ENCODE measurements at places on chromosomes 16 and 17.
A peak's percentile ranks its signal among the peaks of the same experiment; 100 is the strongest.

- no peak for DNase-seq
Measured at GRCh38 chr16:72989579-72990551, 58.1 kb downstream of the ZFHX3 start.

- DNase-seq, result no peak
Measured at GRCh38 chr17:44565866-44566443, 8.7 kb downstream of the FZD2 start.

DNA sequence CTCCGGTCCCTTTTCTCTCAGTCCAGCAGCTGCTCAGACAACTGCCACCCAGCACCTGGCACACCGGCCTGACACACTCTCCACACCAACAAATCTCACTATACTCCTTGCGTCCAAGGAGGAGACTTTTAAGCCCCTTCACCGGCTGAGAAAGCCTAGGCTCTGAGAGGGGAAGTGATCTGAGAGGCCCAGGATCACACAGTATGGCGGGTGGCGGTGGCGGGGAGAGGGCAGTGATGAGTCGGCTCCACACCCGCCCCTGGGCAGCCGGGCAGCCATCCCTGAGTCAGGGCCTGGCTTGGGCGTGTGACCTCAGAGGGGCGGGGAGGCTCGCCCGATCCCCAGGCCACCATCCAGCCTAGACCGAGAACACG, 569 bp downstream of the FLII start:
- peak; percentile 77 for DNase-seq

GRCh38 chr16:76654088-76654820, 377.1 kb downstream of the CNTNAP4 start:
- DNase-seq, result no peak

DNA sequence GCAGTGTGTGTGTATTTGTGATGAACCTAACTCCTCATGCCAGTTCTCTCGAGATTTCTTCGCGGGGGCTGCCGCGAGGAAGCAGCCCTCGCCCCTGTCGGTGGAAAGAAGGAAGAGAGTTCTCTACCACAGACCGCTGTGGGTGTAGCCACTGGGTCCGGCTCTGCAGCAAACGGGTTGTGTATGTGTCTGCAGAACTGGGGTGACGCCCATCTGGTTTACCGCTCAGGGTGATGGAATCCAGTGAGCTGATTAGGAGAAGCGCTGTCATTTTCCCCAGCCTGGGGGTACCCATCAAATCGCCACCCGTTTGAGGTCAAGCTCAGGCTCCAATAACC, 7.7 kb downstream of the CORO6 start:
- DNase-seq, result no peak

DNA sequence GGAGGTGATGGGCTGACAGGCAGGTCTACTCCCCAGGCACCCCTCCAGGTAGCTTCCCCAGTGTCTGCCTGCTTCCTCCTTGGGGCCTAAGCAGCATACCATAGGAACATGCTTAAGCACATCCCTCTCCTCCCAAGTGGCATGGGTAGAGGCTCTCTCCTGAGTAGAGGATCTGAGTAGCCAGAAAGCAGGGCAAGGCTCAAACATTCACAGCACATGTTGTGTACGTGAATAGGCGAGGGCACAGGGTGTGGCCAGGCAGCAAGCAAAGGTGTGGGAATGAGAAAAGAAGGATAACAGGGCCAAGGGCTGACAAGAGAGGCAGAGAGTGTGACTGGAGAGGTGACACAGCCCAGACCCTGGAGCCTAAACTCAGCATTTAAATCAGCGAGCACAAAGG, 29.7 kb upstream of the GFOD2 start:
- no peak for DNase-seq

- DNase-seq, result no peak
Measured at GRCh38 chr16:17302620-17303019, 168.1 kb downstream of the XYLT1 start.

Data from Caco-2 (cell line).